ENCODE measurements at places on chromosomes 6 and 20. TPM values are rescaled to one million over a fixed set of nuclear protein-coding genes. Genes with fewer than 3 reads are reported as not detected.

Gene FOXP4
- 43.6 TPM for polyA plus RNA-seq

GRCh38 chr6:17015144-17015543 lies 86.7 kb upstream of the STMND1 start:
- DNase-seq, result no peak

DNA sequence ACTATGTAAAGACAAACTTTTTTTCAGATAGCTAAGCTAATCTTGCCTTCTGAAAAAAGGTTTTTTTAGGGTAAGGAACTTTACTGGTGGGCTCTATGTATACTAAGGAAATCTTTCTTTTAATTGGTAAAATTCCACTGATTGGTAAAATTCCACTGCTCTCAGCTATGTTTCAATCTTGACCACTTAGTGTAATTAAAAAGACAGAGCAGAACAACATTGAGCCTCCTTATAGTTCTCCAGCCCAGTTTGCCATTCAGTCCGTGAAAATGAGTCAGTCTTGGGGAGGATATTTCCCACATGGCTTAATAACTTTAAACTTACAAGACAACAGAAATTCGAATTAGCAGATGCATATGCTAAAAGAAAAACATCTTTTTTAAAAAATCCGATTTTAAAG lies 92.7 kb downstream of the EYA4 start:
- no peak for DNase-seq

GRCh38 chr6:11362564-11362963 lies 130.1 kb upstream of the NEDD9 start:
- DNase-seq, result no peak

Data from renal cortex interstitium (tissue), 15 donors.